ENCODE measurements at places on chromosomes 1 and 21.

DNA sequence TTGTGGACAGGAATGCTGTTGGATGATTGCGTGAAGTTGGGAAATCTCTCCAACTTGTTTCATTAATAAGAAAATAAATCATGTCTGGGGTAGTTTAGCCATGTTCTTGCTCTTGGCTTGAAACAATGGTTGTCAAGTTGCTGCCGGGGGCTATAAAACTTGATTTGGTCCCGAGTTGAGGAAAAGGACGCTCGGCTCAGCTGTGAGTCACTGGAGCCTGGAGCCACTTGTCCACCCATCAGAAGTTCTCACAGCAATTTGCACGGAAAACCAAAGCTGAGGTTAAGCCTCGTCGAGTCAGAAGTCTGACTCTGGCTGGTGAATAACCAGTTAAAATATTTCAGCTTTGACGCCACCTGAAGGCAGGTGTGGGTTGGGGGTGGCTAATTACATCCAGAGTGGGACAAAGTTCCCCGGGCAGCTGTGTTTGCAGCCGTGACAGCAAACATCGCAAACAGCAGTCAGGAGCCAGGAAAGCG is 19.7 kb upstream of the RIPK4 start:
- DNase-seq = no peak

DNA sequence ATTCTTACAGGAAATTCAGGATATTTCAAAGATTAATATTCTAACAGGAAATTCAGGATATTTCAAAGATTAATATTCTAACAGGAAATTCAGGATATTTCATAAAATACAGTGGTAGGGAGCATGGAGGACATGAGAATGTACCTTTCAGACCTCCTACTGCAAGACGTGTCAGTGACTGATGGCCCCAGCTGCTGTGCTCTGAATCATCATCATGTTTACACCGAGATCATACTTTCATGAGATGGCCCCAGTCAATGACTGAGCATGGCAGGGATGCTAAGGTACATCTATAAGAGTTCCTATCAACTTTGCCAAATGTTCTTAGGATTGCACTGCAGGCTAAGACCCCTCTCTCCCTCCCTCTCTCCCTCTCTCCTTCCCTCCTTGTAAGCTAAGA is 69.0 kb downstream of the HFM1 start:
- DNase-seq = no peak

DNA sequence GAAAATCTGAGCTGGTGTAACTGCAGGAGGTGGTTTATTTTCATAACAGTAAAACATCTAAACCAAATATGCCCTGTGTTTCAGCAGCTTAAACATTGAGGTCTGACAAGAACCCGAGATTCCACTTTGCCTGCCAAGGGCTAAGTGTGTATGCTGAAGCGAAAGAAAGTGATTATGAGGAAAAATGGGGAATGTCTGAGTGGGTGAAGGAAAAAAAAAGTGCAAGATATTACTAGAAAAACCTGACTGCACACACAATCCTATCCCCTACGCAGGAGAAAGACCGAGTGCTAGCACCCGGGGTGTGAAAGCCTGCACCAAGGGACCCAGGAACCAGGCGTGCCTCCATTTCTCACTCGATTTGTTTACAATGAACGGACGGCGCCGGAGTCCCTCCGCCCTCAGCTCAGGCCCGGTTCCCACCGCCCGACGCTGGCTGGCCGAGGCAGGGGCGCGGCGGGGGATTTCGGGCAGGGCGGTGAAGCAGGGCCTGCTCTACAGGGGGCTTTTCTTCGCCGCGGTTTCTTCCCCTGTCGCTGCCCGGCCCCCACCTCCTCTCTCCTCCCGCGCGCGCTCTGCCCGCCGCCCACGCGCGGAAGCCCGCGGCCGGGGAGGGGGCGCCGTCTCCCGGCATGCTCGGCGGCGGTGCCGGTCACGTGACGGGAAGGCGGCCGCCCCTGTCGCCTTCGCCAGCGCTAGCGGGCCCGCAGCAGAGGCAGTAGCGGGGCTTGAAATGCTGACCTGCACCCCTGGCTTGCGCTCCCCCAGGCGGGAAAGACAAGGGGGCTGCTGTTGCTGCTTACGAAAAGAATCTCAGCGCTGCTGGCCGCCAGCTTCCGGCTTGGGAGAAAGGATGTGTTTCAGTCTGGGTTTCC is 35.9 kb downstream of the ITPKB start:
- no peak for DNase-seq

DNA sequence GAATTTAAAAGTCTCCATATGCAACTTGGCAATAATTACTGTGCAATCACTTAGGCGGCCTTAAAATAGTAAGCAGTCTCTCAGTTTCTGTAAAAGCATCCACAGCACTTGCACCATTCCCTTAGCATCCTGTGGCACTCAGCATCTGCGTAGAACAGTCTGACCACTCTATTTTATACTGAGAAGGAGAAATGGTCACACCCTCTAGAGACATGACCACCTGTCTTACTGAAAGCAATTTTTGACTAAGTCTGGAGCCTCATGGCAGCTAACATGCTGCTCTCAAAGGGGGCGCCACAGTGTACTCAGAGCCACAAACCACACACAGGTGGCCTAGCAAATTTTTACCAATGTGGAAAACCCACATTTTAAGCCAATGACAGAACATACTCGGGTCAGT is 62.0 kb downstream of the KCNK1 start:
- DNase-seq = no peak

DNA sequence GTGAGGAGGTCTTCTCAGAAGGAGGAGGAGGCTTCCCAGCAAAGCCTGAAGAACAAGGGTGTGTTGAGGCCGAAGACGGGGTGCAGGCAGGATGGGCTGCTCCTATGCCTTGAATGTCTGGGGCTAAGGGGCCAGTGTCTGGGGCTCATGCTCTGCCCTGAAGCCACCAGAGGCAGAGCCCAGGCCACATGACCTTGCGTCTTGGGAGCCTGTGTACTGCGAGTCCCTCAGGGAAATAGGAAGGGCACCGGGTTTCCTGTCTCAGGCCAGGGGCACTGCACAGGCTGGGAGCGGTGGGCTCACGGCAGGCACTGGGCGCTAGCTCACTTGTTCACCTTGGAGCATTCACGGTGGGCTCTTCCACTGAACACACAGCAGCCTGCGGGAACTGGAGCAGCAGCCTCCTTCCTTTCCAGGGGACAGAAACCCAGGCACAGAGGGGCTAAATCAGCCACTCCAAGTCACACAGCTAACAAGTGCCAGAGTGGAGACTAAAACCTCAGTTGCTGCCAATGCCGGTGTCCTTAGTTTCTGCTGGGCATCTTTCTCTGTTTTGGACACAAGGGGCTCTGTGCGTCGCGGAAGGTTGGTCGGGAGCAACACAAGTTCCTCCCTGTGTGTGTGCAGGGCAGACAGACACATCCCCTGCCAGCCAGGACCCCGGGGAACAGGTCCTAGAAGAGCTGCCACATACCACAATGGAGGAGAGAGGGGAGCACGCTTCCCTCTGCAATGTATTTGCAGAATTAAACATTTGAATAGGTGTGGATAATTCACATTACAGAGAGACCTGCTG is 104.8 kb upstream of the C1orf174 start:
- DNase-seq = no peak

DNA sequence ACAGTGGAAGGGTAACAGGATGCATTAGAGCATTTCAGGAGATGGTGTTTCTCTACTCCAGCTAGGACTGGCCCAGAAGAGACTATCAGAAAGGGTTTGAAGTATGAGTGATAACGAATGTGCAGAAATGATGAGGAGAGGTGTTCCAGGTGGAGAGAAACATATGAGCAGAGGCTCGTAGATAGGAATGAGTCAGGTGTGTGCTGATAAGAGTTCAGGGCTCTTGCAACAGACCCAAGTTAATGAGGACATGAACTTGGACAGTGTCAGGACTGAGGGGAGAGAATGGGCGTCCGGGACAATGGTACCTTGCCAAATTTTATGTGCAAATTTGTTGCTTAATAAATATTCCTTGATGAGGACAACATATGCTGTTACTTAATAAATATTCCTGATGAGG is 183.9 kb upstream of the NFIA start:
- DNase-seq = no peak

DNA sequence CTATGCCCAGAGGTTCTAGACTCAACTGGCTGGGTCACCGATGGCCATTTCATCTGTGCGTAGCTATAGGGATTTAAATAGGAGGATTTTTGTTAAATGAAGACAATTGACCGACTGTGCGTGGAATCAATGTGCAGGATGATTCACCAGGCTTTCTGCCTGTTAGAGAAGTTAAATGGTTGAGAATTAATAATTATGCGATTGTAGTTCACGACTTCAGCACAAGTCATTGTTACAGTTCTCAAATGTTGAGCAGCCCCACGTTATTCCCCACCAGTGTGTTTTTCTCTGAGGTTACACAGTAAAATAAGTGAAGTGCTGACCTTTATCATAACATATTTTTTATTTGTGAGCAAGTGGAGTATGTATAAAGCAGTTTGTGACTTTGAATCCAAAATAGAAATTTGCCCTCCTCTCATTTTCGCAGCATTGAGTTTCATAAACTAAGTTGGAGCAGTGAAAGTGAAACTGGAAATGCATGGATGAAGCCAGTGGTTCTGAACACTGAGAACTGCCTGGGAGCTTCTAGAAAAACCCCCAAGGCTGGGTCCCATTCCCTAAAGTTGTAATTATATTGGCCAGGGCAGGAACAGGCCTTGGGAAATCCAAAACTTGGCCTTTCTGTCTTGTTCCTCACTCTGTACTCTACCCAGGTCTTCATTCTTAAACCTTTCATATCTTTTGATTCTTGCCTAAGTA is 102.6 kb downstream of the GALNT2 start:
- no peak for DNase-seq

DNA sequence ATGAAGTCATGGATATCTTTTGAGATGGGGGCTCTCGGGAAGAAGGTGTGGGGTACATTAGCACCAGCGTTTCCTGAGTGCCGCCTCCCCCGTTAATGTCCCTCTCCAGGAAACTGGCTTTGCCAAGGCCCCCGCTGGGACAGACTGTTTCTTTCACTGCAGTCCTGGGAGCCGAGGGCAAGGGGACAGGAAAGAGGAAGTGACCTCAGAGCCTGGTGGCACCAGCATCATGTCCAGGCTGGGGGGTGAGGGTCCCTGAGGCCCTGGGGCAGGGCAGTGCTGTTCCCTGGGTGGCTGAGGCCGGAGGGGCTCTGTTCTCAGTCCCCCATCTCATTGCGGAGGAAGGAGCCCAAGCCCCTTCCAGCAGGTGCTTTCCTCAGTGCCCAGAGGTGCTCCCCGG is 5.8 kb downstream of the PFKL start:
- DNase-seq = no peak

DNA sequence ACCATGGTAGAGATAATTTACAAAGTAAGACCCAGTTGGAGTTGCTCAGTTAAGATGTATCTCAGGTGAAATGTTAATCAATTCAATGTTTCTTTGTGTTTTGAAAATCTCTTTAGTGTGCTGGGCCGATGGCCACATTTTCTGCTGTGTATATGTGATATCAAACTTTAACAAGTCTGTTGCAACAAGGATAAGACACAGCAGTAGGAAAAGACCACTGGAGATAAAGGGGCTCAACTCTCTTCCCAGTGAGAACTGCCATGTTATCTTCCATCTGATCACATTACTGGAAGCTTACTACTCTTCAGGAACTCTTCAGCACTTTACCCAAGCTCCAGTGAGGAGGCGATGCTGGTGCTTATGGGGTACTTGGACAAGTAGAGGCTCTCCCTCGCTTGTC is 227.7 kb downstream of the NFIA start:
- no peak for DNase-seq

GRCh38 chr1:55876276-55877060 is 661.3 kb upstream of the USP24 start:
- DNase-seq = no peak

DNA sequence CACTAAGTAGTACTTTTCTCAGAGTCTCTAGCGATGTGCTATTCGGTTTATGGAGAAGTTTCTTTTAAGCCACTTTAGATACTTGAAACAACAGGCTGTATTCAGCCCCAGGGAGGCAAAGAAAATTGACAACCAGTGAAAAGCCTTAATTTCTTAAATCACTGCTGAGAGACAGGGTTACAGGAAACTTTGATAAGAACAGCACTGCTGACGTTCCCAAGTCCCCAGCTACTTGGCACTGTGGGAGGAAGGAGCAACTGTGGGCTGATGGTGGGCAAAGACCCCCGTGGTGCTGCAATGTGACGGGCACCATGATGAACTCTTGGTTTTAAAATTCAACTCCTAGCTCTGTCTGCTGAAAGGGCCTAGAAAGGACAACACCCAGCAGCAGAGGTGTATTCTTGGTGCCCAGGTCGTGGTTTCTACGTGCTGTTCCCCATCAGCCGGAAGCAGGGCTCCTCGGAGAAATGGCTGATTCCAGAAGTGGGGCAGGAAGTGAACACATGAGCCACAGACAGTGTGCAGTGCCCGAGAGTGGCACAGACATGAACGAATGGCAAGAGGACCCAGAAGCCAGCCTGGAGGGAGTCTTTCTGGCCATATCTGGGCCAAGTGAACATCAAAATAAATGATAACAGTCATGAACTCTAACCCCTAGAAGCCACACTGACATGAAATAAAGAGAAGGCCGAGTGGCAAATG is 5.3 kb downstream of the PTTG1IP start:
- DNase-seq = no peak

- peak; percentile 36 for DNase-seq
These were observed 32.7 kb upstream of the WASF2 start for GRCh38 chr1:27522432-27523336.

DNA sequence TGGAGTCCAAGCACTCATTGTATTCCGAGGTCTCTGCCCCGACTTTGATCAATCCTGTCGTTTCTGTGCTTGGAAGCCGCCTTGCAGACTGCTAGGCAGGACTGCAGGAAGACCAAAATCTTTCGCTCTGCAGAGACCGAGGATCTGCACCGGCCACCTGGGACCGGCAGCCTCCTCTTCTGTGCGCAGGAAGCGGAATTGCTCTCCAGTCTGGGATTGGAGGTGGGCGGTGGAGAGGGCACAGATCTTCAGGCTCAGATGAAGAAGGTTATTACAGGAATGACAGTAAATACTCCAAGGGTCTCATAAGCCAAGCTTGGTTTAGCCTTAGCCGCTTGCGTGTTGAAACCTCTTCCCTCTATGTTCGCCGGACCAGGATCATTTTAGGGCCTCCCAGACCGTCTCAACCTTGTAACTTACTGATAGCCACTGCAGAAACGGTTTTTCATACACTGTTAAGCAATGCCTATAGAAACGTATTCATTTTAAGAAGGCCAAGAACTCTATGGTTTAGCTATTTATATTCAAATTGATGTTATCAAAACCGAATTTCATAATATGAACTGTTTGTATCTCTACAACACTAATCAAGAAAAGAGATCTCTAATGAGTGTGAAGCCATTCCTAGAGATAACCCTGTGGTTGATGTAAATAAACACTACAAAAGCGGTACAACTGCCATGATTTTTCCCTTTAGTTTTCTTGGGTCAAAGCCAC is 1.1 kb downstream of the MIA3 start:
- no peak for DNase-seq

- no peak for DNase-seq
These were observed 55.2 kb upstream of the KIF1B start for GRCh38 chr1:10155087-10155712.

- DNase-seq = no peak
These were observed 1.8 kb downstream of the PTTG1IP start for GRCh38 chr21:44871576-44872269.

- DNase-seq = no peak
These were observed 5.7 kb downstream of the TNNT2 start for GRCh38 chr1:201371792-201372191.

GRCh38 chr1:2811533-2811918 is 10.0 kb upstream of the TTC34 start:
- no peak for DNase-seq

- no peak for DNase-seq
These were observed 231.3 kb downstream of the SDCCAG8 start for GRCh38 chr1:243487036-243487648.

- DNase-seq = no peak
These were observed 37.4 kb upstream of the NTPCR start for GRCh38 chr1:232912845-232913580.

Data from activated CD8-positive, alpha-beta memory T cell treated with anti-CD3 and anti-CD28 coated beads for 1 hour (primary cell).